Effector memory CD4-positive, alpha-beta T cell (primary cell): ENCODE measurements at places on chromosomes 2 and 18.

DNA sequence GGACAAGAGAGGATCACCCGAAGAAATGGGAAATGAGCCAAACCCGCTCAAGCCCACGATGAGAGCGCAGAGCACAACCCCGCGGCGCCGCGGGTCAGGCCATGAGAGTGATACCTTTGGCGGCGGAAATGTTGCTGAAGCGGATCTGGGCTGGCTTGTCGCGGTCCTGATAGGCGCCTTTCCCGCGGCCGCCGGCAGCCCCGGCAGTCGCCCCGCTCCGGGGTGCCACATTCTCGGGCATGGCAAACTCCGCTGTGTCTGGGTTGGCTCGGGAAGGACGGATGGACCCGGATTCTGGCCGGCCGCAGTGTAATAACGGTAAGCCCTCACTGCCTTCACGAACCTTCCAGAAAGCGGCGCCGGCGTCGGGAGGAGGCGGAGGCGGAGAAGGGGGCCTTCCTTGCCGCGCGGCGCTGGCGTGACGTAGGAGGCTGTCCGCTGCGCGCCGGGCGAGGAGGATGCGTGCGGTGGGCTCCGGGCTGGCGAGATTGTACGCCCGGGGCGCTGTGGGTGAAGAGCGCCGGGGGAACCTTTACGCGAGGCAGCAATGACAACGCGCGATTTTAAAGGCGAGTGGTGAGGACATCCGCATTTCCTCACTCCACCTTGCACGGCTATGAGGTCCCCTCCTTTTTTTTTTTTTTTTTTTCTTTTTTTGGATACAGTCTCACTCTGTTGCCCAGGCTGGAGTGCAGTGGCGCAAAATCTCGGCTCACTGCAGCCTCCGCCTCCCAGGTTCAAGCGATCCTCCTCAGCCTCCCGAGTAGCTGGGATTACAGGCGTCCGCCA lies at the start of gene CCT4:
CCT4 (minus strand) TSS at position 390 of the 789 bp plus-strand sequence; CDS start at position 241, 149 bp downstream.
- peaks cover 10% of the 10 kb centered on the region for H3K4me1 ChIP-seq
- peak within 1 kb of the TSS; percentile 97 for H3K27ac ChIP-seq
- no peaks in the 10 kb centered on the region for H3K27me3 ChIP-seq
- H3K4me3 ChIP-seq, result peak within 1 kb of the TSS; percentile 91
- peaks cover 14% of the 10 kb centered on the region for H3K36me3 ChIP-seq
- DNase-seq, result peak; percentile 79

GRCh38 chr2:60958800-60959199 lies 58.7 kb upstream of the PEX13 start:
- DNase-seq, result no peak
- no peaks in the 10 kb centered on the region for H3K36me3 ChIP-seq
- no peak overlapping the region for H3K4me3 ChIP-seq
- no peaks in the 10 kb centered on the region for H3K27me3 ChIP-seq
- H3K4me1 ChIP-seq, result no peaks in the 10 kb centered on the region

- no peak overlapping the region for H3K4me3 ChIP-seq
- peak overlapping the region; percentile 47 for H3K27ac ChIP-seq
- H3K4me1 ChIP-seq, result peaks cover 87% of the 10 kb centered on the region
- no peaks in the 10 kb centered on the region for H3K27me3 ChIP-seq
- peaks cover 9% of the 10 kb centered on the region for H3K36me3 ChIP-seq
- no peak for DNase-seq
These were observed 26.0 kb downstream of the TRABD2A start for GRCh38 chr2:84854850-84855249.

- DNase-seq, result no peak
- H3K27me3 ChIP-seq, result peaks cover 8% of the 10 kb centered on the region
- H3K36me3 ChIP-seq, result no peaks in the 10 kb centered on the region
- H3K4me3 ChIP-seq, result no peak overlapping the region
- H3K27ac ChIP-seq, result no peak overlapping the region
- no peaks in the 10 kb centered on the region for H3K4me1 ChIP-seq
These were observed 8.5 kb upstream of the PRELID3A start for GRCh38 chr18:12399231-12399630.

GRCh38 chr18:12702221-12703095 lies at the start of the genes CEP76 and PSMG2:
Gene CEP76 (minus strand): TSS chr18:12702723. CDS start chr18:12702548, 175 bp downstream.
Gene PSMG2 (plus strand): TSS chr18:12703042. CDS start chr18:12703108, 66 bp downstream.
- peaks cover 3% of the 10 kb centered on the region for H3K36me3 ChIP-seq
- H3K4me1 ChIP-seq, result peaks cover 25% of the 10 kb centered on the region
- peak within 1 kb of the TSS; percentile 96 for H3K27ac ChIP-seq
- no peaks in the 10 kb centered on the region for H3K27me3 ChIP-seq

GRCh38 chr2:27096748-27097297 lies 10.3 kb downstream of the KHK start:
- H3K4me3 ChIP-seq, result no peak overlapping the region
- H3K4me1 ChIP-seq, result peaks cover 7% of the 10 kb centered on the region
- no peak overlapping the region for H3K27ac ChIP-seq
- no peaks in the 10 kb centered on the region for H3K36me3 ChIP-seq
- DNase-seq, result no peak

DNA sequence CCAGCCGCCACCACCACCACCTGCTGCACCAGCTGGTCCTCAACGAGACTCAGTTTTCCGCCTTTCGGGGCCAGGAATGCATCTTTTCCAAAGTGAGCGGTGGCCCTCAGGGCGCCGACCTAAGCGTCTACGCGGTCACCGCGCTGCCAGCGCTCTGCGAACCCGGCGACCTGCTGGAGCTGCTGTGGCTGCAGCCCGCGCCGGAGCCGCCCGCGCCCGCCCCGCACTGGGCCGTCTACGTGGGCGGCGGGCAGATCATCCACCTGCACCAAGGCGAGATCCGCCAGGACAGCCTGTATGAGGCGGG lies 1.6 kb downstream of the LRATD1 start:
- no peak for DNase-seq
- no peak overlapping the region for H3K27ac ChIP-seq
- H3K4me3 ChIP-seq, result no peak overlapping the region
- no peaks in the 10 kb centered on the region for H3K4me1 ChIP-seq
- H3K36me3 ChIP-seq, result no peaks in the 10 kb centered on the region
- H3K27me3 ChIP-seq, result no peaks in the 10 kb centered on the region

DNA sequence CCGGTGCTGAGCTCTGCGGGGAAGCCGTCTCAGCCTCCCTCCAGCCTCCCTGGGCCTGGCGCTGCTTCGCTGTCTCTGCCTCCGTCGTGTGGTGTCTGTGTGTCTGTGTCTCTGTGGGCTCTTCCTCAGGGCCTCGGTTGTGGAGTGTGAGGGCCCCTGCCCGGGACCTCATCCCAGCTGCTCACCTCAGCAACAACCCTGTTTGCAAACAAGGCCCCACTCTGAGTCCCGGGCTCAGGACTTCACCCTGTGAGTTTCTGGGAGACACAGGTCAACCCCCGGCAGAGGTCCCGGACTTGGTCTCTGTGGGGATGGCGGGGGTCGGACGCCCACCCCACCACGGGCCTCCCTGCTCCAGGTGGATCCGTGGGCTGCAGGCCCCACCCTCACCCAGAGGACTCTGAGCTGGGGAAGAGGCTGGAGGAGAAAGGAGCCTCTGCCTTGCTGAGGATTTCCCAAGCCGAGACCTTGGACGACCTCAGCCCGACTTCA lies 127.4 kb upstream of the CTDP1 start:
- H3K27ac ChIP-seq, result no peak overlapping the region
- DNase-seq, result no peak
- H3K4me1 ChIP-seq, result no peaks in the 10 kb centered on the region
- H3K36me3 ChIP-seq, result no peaks in the 10 kb centered on the region
- H3K4me3 ChIP-seq, result no peak overlapping the region

GRCh38 chr2:127681976-127682857 lies 6.9 kb upstream of the LIMS2 start:
- no peak for DNase-seq
- H3K27me3 ChIP-seq, result no peaks in the 10 kb centered on the region
- H3K4me3 ChIP-seq, result no peak overlapping the region
- H3K27ac ChIP-seq, result no peak overlapping the region

DNA sequence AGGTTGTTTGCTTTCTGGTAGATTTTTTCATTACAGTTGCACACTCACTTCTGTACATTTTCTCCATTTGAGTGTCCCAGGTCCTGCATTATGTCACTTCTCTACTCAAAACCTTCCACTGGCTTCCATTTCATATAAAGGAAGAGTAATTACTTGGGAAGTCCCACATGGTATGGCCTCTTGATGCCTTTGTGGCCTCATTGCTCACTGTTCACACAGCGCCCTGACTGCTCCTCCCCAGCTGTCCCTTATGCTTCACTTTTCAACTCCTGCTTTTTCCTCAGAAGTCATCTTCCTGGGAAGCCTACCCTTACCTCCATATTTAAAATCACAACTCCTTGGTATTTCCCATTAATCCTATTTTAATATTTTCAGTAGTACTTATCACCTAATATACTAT lies 24.7 kb downstream of the GULP1 start:
- no peaks in the 10 kb centered on the region for H3K4me1 ChIP-seq
- H3K27ac ChIP-seq, result no peak overlapping the region
- no peaks in the 10 kb centered on the region for H3K36me3 ChIP-seq
- no peak overlapping the region for H3K4me3 ChIP-seq

GRCh38 chr2:226378753-226379705 lies 420.6 kb downstream of the IRS1 start:
- no peak for DNase-seq
- no peak overlapping the region for H3K4me3 ChIP-seq
- H3K36me3 ChIP-seq, result no peaks in the 10 kb centered on the region
- no peaks in the 10 kb centered on the region for H3K27me3 ChIP-seq
- no peak overlapping the region for H3K27ac ChIP-seq

DNA sequence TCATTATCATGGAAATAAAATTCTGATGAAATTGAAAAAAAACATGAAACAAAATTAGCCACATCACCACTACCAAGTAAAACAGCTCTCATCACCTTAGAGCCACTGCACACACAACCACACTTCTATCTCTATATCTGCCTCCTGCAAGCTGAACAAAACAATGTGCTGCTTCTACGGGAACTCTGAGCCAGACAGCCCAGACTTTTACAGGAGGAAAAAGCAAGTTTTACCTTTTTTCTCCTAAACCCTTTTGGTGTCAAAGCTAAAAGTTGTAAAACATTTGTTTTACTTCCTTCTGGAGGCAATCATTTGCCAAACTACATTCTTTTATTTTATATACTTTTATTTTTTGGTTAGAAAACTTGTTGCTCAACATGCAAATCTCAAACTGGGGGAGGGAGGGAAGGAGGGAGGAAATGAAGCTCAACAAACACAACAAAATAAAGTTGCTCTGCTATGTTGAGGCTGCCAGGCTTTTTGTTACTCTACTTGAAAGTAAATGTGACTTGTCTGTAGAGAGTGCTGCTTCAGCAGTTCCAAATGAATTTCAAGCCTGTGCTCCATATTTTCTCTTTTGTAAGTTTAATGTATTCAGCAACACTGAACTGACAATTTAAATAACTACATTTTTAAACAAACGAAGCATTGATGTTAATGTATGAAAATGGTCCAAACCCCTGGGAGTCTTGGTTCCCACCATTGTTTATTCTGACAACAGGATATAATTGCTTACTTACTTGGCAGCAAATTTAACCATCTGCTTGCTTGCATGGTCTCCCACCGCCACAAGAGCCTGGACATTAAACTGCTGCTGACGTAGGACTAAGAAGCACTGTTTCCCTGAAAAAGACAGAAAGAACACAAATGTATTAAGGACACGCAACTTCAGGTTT lies 24.5 kb downstream of the DARS1 start:
- H3K27ac ChIP-seq, result peak overlapping the region; percentile 50
- H3K36me3 ChIP-seq, result no peaks in the 10 kb centered on the region
- no peak for DNase-seq
- H3K4me1 ChIP-seq, result peaks cover 29% of the 10 kb centered on the region
- no peaks in the 10 kb centered on the region for H3K27me3 ChIP-seq

GRCh38 chr18:46754188-46754587 lies 2.7 kb downstream of the ST8SIA5 start:
- no peaks in the 10 kb centered on the region for H3K36me3 ChIP-seq
- H3K4me1 ChIP-seq, result peaks cover 6% of the 10 kb centered on the region
- H3K27ac ChIP-seq, result no peak overlapping the region
- DNase-seq, result no peak

DNA sequence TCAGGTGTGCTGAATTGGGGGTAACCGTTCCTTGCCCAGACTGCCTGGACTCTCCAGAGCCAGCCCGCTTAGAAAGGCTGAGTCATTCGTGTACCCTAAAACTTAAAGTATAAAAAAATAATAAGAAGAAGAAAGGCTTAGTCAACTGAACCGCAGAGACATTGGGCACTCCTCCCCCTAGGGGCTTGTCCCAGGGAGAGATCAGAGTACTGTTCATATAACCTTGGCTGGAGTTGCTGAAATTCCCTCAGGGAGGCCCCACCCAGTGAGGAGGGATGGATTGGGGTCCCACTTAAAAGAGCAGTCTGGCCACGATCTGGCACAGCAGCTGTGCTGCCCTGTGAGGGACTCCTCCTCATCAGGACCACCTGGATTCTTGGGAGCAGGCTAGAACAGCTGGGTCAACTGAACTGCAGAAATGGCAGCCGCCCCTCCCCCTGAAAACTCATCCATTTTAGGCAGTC lies 37.2 kb downstream of the ANKRD12 start:
- peak overlapping the region; percentile 11 for H3K27ac ChIP-seq
- H3K4me3 ChIP-seq, result no peak overlapping the region
- H3K4me1 ChIP-seq, result peaks cover 11% of the 10 kb centered on the region
- DNase-seq, result no peak
